ENCODE measurements at places on chromosomes 12 and 14.

GRCh38 chr12:3644104-3644503 is 108.8 kb downstream of the CRACR2A start:
- no peak for DNase-seq

GRCh38 chr14:50049093-50049492 is 67.3 kb downstream of the VCPKMT start:
- DNase-seq: no peak

GRCh38 chr14:93536945-93537344 is 106.2 kb downstream of the UNC79 start:
- DNase-seq: no peak

DNA sequence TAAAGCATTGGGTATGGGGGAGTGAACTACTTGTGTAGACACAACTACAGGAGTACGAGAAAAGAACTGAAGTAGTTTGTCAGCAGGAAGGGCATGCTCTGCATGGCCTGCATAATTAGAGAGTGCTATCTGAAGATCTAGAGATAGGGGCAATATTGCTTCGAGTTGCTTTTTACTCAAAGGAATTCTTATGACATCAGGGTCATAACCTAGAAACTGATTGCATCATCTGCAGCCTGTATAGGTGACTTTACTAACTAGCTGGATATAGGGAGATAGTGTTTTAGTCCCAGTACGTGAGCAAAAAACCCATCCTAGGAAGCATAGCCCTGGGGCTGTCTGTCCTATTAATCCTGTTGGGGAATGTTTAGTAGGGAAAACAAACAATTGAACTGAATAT is 39.8 kb downstream of the TMTC3 start:
- DNase-seq: no peak

- DNase-seq: no peak
Observed at GRCh38 chr14:55782166-55782565, 202.2 kb downstream of the KTN1 start.

GRCh38 chr14:84128050-84128449 is 1401.9 kb upstream of the FLRT2 start:
- no peak for DNase-seq

DNA sequence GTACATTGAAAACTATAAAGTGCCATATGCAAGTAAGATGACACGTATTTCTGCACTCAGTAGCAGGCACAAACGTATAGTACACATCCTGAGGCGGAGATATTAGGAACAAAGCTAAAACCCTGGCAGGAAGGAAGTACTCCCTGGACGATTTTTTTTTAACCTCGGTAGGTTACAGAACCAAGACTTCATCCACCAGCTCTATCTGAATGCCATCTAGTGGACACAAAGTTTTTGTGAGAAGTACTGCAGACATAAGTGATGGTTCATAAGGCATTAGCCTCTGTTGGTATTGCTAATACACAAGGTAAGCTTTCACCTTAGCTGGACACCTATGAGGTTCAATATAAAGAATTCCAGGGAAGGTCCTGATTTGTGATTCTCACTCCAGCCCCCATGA is 83.0 kb upstream of the CCDC196 start:
- DNase-seq: no peak

GRCh38 chr12:117603316-117604113 is 242.1 kb upstream of the NOS1 start:
- no peak for DNase-seq

GRCh38 chr14:55699131-55700057 is 119.4 kb downstream of the KTN1 start:
- no peak for DNase-seq

DNA sequence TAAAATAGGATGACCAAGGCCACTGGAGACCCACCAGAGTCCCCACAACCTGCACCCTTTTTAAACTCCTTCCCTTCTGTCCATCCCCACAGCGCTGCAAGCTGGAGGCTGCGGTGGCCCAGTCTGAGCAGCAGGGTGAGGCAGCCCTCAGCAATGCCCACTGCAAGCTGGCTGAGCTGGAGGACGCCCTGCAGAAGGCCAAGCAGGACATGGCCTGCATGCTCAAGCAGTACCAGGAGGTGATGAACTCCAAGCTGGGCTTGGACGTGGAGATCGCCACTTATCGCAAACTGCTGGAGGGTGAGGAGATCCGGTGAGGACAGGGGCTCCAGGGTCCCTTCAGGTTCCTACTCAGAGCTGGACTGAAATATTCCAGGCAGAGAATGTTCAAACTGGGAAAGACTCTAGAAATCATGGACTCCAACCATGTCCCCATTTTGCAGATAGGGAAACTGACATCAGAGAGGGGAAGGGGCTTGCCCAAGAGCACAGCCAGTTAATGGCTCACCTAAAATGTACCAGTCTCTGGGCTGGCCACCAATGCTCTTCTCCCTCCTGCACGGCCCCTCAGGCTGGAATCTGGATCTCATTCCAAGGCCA is 17.2 kb downstream of the KRT85 start:
- DNase-seq: no peak

- DNase-seq: no peak
Observed at GRCh38 chr12:75917083-75917482, 114.5 kb downstream of the PHLDA1 start.

- DNase-seq: no peak
Observed at GRCh38 chr14:104442631-104443390, 136.8 kb upstream of the C14orf180 start.

GRCh38 chr14:68836082-68836481 is 43.2 kb upstream of the ZFP36L1 start:
- no peak for DNase-seq

GRCh38 chr14:54338696-54339317 is 58.0 kb upstream of the CDKN3 start:
- no peak for DNase-seq

DNA sequence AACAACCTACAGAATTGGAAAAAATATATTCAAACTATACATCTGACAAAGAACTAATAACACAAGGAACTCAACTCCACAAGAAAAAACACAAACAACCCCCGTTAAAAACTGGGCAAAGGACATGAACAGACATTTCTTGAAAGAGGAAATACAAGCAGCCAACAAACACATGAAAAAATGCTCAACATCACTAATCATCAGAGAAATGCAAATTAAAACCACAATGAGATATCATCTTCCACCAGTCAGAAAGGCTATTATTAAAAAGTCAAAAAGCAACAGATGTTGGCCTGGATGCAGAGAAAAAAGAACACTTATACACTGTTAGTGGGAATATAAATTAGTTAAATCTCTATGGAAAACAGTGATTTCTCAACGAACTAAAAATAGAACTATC is 82.6 kb upstream of the CCDC91 start:
- DNase-seq: no peak

- DNase-seq: no peak
Observed at GRCh38 chr12:119681728-119682638, 14.1 kb downstream of the PRKAB1 start.

DNA sequence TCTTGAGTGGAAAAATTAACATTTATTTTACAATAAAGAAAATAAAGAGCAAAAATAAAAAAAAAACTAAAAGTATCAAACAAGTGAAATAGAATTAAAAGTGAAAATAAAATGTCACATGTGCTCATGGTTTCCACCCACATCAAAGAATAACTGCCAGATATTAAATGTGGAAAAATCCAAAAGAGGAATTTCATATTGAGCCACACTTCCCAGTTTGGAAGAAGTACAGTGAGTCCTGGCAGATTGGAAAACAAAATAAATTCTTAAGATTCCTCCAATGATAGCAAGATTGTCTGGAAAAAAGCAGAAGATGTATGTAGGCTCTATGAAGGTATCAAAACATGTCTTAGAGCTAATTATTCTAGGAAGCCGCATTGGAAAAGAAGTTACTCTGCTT is 1019.5 kb downstream of the SLC6A15 start:
- DNase-seq: no peak

GRCh38 chr12:51752234-51752889 is 96.2 kb downstream of the FIGNL2 start:
- DNase-seq: no peak

GRCh38 chr14:35286003-35286600 is 6.1 kb upstream of the PSMA6 start:
- no peak for DNase-seq

- DNase-seq: no peak
Observed at GRCh38 chr14:58428118-58428683, 682 bp downstream of the KIAA0586 start.

GRCh38 chr12:89205517-89205916 is 146.8 kb downstream of the DUSP6 start:
- DNase-seq: no peak

- DNase-seq: no peak
Observed at GRCh38 chr12:30970559-30971197, 44.1 kb downstream of the TSPAN11 start.

DNA sequence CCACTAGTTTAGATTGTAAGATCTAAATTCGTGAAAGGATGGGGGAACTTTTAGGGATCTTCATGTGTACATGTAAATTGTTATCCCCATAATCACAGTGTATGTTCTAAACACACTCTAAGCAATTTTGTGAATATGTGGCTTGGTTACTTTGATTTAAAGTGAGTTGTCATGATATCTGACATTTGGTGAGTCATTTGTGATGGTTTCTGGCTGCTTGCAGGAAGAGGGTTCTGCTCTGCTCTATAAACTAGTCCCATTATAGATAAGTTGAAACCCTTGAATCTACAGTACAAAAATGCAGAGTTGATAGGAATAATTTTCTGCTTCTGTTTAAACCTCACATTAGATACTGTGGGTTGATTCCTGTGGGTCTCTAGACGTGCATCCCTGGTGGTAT is 14.8 kb downstream of the GUCY2C start:
- DNase-seq: no peak

GRCh38 chr12:109734219-109735000 is 20.8 kb downstream of the FAM222A start:
- no peak for DNase-seq

- no peak for DNase-seq
Observed at GRCh38 chr12:71461787-71462328, 22.3 kb downstream of the LGR5 start.

DNA sequence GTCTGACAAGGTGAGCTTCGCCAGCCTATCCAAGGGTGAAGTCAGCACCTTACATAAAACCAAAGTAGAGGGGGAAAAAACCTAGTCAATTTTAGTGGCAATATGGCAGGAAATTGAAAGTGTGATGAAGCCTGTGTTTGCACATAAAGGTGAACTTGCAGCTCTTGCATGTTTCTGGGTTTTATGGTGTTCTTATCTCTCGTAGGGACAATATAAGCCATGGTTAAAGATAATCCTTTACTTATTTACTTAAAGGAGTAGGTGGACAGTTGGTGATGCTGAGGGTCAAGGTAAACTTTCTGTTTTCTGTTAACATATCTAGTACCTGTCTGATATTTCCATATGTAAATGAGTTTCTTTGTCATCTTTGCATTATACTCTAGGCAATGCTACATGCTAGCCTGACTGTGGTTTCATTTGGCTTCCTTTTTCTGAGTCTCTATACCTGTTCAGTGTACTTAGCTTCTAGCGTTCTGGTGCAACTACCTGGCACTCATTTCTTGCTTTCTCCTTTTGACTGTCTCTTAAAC is 32.8 kb downstream of the CCDC91 start:
- DNase-seq: no peak

GRCh38 chr12:51496895-51497294 is 72.3 kb downstream of the SLC4A8 start:
- DNase-seq: no peak

Data from stimulated activated CD8-positive, alpha-beta memory T cell treated with anti-CD3 and anti-CD28 coated beads, Interleukin-4, amount 100 ng/mL, for 1 hour (primary cell).